Activated CD8-positive, alpha-beta memory T cell treated with anti-CD3 and anti-CD28 coated beads for 1 hour (primary cell): ENCODE measurements at places on chromosomes 12 and 14.

- no peak for DNase-seq
Observed at GRCh38 chr14:104598910-104599273, 5.7 kb downstream of the TMEM179 start.

GRCh38 chr14:101595887-101596721 lies 34.8 kb downstream of the DIO3 start:
- no peak for DNase-seq

DNA sequence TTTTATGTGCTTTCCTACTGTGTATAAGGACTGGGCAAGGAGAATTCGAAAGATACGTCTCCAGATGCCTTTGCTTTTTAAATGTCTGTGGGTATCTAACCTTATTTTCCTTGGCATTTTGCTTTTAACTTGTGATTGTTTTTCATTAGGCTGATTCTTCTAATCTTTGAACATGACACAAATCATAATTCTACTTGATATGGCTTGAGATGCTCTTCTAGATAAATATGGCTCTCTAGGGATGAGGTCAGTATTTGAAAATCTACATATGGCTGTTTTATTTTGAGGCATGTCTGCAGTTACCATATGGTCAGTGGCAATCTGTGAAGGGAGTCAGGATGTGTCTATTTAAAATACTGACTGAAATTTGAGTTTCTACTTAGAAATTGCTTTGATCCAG lies 139.2 kb downstream of the SLC2A13 start:
- DNase-seq: no peak

DNA sequence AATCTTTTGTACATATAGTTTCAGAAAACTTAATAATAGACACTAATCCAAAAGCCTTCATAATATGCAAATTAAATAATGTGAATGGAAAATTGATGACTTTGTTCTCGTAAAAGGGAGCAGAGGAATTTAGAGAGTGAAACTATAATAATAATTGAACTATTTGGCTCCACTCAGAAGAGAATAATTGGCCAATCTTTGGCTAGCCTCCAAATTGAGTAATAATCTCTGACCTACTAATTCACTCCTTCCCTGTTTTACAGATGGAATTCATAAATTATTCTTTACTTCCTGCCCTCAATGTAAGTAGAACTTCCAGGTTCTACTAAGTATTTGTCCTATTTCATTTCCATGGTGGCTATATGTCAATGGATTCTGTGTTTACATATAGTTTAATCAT lies 15.8 kb downstream of the TRIM9 start:
- no peak for DNase-seq

DNA sequence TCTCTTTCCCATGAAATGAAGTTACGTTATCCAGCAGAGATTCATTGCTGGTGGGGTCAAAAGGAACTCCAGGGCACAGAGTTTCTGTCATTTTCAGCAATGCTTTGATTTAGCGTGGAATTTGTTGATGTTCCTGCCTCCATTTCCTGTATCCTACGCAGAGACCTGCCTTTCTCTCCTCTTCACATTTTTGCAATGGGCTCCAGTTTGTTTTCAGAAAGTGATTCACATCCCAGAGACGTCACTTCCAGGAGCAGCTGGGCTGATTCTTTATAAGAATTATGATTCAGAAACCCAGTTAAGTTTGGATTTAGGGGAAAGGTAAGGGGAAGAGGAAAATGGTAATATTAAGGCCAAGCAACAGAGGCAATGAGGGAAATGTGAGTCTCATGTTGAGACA lies 11.6 kb downstream of the RNASE10 start:
- DNase-seq: no peak

DNA sequence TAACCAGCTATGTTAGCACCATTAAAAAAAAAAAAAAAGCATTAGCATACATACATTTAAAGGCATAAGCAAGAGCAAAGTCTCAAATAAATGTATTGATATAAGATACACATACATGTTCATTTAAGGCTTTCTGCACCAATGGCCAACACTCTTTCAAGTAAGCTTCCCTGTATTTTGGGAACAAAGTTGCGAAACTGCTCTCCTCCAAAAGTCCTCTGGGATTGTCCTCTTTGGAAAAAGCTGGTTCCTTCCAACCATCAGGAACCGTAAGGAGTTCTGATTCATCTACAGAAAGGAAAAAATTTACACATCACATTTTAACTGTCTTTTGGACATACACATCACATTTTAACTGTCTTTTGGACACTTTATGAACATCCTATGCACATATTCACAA lies 3.2 kb downstream of the KRR1 start:
- no peak for DNase-seq

DNA sequence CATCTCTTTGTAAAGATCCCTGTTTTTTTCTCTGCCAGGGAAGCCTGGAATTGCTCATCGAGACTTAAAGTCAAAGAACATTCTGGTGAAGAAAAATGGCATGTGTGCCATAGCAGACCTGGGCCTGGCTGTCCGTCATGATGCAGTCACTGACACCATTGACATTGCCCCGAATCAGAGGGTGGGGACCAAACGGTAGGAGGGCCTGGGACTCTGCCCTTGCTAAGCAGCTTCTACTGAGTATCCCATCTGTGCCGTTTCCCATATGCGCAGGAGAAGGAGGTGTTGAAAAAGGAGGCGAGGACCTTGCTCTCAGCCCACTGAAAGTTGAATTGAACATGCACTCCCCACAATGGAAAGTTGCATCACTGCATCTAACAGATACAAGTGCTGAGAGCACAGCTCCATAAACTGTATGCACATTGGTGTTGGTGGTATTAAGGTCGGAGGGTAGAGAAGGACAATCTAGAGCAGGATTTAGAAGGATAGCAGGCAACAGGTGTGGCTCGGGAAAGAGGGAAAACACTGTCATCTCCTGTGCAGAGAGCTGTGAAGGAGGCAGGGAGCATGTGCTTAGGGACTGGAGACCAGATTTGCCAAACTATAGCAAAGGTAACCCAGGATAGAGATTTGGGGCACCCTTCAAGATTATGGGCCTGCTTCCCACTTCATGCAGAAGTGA lies 21.5 kb upstream of the TAMALIN start:
- no peak for DNase-seq
